ENCODE measurements at places on chromosomes 2 and 18.
A peak's percentile ranks its signal among the peaks of the same experiment; 100 is the strongest.

GRCh38 chr2:115129536-115129935 lies 687.1 kb downstream of the DPP10 start:
- no peak for DNase-seq

GRCh38 chr2:55111570-55112228 lies 61.4 kb upstream of the RTN4 start:
- DNase-seq = peak; percentile 98

DNA sequence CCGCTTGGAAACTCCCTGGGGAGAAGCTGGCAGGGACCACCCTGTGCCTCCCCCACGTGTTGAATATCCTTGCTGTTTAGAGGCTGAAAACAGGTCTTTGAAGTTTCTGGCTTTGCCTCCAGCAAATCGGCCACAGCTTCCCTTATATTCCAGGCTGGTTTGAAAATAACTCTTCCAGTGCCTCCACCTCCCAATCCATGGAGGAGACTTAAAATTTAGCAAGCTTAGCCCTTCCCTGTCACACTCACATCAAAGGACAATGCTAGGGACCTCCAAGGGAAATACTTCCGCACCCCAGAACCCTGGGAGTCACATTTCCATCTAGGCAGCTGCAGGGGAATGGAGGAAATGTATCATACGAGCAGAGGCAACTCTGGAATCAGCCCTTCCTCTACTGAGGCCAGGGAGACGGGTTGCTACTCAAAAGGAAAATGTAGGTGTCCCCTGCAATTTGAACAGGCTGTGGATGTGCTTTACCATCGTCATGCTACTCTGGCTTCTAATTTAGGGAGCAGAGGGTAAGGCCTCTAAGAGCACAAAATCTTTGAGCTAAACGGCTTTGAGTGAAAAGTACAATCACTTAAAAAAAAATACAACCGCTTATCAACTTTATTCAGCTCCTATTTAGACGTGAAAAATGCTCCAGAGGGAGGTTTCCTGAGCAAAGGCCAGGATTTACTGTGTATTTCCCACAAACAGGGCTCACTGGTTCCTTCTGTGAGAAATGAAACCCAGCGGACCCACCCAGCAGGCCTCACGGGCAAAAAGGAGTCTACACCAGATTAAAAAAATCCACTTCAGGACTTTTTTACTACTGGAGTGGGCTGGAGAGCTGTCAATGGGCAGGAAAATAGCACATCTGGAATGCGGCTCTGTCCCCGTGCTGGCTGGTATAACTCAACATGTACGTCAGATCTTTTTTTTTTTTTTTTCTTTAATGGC lies 49.4 kb upstream of the PKDCC start:
- DNase-seq = no peak

GRCh38 chr18:62525608-62526007 lies 2.8 kb downstream of the ZCCHC2 start:
- no peak for DNase-seq

DNA sequence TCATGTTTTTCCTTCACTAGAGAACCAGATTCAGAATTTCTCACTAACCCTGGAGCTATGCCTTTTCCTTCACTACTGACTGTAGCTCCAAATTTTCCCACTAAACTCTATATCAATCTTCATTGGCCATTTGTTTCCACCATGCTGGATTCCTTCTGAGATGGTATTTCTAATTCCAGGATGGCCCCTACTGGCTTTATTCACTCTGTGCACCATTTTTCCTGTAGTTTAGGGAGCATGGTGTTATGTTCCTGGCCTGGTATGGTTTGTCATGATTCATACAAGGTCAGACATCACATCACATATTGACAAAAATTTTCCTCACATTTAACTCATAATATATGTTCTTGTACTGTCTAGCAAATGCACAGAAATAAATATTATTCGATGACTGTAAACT lies 229.2 kb upstream of the TFPI start:
- DNase-seq = no peak

DNA sequence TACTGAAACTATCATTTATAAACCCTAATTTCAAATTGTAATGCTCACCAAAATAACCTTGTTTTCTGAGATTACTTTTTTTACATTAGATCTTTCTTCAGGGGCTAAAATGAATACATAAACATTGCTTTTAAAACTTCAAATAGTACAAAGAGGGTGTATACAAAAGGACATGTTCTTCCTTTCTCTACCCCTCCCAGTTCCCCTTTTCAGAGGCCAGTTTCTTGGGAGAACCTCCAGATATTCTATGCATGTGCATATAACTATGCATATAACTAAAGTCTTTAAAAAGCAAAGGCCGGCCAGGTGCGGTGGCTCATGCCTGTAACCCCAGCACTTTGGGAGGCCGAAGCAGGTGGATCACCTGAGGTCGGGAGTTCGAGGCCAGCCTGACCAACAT lies 10.6 kb upstream of the FAM117B start:
- DNase-seq = no peak
